ENCODE measurements at places on chromosomes 3 and 15.
A peak's percentile ranks its signal among the peaks of the same experiment; 100 is the strongest.

DNA sequence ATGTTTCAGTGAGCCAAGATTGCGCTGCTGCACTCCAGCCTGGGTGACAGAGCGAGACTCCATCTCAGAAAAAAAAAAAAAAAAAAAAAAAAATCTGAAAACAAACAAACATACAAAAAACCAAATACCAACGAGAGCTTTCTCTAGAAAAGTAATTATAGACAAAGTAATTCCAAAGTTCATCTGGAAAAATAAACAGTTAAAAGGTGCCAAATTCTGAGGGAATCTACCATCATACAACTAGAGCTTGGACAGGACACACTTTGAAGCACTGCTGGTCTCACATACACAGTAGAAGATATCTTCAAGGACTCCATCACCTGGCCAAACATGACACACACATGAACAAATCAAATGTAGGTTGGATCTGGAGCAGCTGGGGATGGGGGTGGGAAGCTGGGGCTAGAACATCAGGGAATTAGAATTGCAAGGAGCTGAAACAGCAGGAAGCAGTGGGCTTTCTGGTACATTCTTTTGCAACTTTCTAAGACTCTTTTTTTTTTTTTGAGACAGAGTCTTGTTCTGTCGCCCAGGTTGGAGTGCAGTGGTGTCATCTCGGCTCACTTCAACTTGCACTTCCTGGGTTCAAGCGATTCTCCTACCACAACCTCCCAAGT, 41.1 kb upstream of the CTSH start:
- DNase-seq: no peak

GRCh38 chr3:79521221-79521848, 246.5 kb downstream of the ROBO1 start:
- DNase-seq: no peak

GRCh38 chr3:169769287-169770181, at the start of gene ACTRT3:
TSS of gene ACTRT3 (minus strand) at chr3:169769561. CDS start at chr3:169769520, 41 bp downstream.
- DNase-seq: no peak

DNA sequence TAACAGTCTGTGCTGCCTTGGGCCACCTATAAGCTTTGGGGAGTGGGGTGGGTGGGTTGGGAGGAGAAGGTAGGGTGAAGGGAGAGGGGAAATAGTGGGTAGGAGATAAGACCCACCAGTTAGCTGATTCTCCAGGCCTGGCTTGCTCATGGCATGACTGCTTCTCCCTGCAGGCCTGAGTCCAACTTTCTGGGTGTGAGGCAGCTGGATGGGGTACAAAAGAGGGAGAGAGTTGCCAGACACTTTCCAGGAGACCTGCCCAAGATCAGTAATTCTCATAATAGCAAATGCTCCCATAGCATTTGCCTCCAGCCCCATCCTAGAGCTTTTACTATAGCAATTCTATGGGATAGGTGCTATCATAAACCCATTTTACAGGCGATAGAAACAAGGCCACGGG, 7.7 kb downstream of the CGNL1 start:
- no peak for DNase-seq

- no peak for DNase-seq
These were observed 92.1 kb upstream of the GADL1 start for GRCh38 chr3:30986551-30986950.

GRCh38 chr3:193978486-193978885, 157.5 kb upstream of the HES1 start:
- DNase-seq: no peak

- DNase-seq: no peak
These were observed 16.7 kb upstream of the SH3GL3 start for GRCh38 chr15:83430441-83430840.

DNA sequence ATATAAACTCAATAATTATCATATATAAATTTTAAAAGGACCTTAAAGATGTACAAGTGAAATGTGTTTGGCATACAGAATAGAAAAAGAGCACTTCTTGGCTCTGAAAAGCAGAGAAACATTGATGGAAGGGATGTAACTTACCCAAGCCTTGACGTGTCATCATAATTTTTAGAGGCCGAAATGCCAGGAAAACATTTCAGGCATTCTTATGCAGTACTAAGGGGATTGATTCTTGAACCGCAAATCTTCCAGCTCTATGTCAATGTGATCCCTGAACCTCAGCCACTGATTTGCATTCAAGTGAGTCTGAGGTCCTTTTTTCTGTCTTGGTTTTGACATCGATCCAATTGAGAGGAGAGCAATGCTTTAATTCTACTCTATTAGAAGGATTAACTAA, 97.8 kb downstream of the CLDN1 start:
- DNase-seq: no peak

DNA sequence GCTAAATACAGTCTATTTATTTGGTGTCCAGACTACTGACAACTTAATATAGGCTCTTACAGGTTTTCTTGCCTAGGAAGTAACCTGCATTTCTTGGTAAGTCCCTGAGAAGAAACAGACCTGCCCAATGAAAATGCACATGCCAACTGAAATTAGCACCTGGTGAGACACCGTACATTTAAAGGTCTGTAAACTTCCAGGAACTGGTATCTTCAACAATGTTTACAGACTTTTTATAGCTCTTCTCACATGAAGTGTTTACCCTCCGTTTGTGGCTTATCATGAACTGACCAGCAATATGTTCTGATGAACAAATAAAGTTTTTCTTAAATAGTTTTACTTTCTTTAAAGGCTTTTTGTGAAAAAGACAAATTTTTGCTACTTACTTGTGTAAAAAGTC, 93.3 kb downstream of the PCCB start:
- DNase-seq: no peak

GRCh38 chr15:80501476-80501875, 97.3 kb downstream of the ARNT2 start:
- DNase-seq: no peak

GRCh38 chr3:171283183-171283847, 176.9 kb downstream of the TNIK start:
- no peak for DNase-seq

GRCh38 chr3:8982509-8982908, 19.2 kb upstream of the RAD18 start:
- no peak for DNase-seq

GRCh38 chr15:76460871-76461270, 124.3 kb downstream of the ISL2 start:
- DNase-seq: no peak

DNA sequence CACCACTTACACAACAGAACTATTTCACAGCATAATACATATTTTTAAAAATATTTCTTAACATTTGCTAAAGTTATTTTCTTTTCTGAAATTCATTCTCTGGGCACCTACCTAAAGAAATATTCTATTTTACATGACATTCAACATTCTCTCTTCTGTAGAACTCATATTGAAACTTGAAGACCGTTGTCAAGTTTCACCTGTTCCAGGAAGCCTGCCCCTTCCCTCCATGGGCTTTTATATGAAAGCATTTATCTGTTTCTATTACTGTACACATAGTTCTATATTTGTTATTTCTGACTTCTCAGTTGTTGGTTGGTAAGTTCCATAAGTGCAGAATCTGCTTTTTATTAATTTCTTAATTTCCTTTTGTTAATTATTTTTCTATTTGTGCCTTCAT, 204.3 kb upstream of the ALCAM start:
- DNase-seq: no peak

GRCh38 chr3:64385277-64385676, 160.0 kb upstream of the PRICKLE2 start:
- DNase-seq: no peak

DNA sequence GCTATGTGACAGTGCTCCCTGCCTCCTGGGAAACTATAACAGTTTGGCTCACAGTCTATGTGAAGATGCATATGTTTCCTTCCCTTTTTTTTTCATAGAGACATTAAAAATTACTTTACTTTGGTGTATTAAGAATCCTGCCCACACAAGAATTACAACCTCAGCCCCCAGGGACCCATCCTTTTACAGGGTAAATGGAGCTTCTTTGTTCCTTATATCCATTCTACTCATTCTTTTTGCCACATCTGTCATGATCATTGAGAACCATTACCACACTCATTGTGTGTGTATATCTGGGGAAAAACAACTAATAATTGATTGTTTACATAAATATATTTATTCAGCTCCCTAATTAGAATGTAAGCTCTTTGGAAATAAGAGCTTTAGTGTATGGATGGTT, 157.4 kb downstream of the SSR3 start:
- no peak for DNase-seq

DNA sequence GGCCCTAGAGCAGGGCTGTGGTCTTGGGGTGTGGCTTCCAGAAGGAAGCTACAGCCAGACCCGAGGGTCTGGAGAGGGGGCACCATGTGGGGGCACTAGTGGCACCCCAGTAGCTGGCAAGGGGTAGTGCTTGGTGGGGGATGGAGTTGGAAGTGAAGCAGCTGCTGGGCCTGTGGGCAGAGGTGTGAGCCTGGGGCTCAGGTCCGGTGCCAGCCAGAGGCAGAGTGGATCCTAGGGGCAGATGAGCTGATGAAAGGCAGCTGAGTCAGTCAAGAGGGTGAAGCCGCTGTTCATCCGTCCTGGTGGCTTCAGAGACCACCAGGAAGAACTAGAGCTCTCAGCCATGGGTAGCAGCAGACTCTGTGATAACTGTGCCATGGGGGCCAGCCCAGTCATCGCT, 172.6 kb downstream of the TBC1D2B start:
- no peak for DNase-seq

GRCh38 chr3:100316641-100317069, 17.9 kb upstream of the NIT2 start:
- DNase-seq: peak; percentile 43

DNA sequence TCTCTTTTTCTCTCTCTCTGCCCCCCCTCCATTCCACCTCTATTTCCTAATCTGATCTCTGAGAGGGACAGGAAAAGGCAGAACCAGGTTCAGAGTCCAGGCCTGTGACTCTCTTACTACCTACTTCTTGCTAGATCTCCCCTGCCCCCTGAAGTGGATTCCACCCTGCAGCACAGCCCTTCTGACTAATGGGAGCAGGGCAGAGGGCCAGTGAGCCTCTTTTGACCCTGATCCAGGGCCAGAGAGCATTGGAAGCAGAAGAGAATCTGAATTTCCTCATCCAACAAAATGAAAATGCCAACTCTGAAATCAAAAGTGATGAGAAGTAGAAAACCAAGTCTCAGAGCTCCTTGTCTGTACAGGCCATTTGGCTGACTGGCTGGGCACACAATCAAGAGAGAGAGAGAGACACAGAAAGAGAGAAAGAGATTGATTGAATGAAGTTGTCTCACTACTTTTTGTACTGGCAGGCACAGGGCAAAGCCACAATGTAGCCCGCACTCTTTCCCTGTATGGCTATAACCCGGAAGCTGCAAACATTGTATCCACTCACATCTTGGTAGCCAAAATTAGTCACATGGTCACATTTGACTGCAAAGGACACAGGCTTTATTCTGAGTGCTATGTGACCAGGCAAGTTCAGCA, 31.6 kb upstream of the GLCE start:
- no peak for DNase-seq

DNA sequence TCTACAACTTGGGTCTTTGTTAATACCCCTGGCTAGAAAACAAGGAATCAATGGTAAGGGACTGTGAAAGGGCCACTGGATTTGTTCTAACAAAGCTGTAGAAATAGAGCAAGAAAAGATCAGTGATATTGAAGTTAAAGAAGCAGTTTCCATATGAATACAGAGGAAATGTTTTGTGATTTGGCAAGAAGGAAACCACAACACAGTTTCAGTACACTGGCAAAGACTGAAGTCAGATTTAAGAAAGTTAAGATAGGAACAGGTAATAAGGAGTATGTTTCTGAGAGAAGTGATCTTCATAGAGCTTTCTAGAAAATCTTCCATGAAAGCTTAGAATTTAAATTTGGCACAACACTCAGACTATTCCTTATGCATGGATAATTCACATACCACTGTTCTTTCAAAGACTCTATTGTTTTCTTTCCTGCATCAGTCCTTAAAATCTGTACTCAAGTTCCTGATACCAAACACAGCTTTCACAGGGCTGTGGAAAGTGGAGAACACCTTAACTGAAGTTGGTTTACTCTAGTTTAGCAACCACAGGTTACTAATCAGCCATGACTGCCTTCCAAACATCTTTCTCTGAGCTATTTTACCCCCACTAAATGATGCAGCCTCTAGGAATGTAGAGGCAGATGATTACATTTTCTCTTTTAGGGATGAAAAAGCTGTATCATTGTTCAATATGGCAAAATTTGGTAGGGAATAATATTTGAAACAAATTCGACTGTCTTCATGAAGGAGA, 32.4 kb upstream of the ALCAM start:
- DNase-seq: no peak

DNA sequence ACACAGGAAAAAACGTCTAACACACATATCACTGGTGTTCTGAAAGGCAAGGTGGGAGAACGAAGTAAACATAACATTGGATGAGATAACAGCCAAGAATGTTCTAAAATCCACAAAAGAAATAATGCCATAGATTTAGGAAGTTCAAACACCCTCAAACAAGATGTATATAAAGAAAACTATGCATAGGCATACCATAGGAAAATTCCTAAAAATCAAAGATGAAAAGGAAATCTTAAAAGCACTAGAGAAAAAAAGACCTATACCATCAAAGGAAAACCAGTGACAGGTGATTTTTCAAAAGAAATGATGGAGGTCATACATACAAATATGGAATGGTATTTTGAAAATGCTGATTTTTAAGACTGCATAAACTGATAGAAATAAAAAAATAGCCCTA, 57.3 kb downstream of the GLB1 start:
- no peak for DNase-seq

- no peak for DNase-seq
These were observed 10.4 kb downstream of the KBTBD12 start for GRCh38 chr3:127925384-127925783.

GRCh38 chr3:138423316-138423715, 11.1 kb upstream of the ESYT3 start:
- no peak for DNase-seq

DNA sequence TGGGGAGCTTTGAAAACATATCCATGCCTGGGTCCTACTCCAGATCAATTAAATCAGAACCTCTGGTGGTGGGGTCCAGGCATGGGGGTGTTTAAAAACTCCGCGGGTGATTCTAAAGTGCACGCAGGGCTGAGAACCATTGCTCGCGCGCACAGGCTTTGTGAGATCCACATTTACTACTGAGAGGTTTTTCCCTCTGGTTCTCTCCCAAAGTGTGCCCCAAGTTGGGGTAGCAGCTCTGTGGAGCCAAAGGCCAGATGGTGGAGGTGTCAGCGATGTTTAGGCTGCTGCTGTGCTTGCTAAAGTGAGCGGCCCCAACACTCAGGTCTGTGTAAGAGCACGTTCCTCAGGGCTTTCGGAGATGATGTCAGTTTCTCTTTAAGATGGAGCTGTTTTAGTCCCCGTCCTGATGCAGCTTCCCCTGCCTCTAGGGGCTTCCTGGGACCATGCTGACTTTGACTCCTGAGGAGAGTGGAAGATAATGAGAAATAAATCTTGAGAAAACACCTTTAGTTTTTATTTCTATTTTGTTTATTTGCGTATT, 13.4 kb upstream of the MAGEF1 start:
- no peak for DNase-seq

DNA sequence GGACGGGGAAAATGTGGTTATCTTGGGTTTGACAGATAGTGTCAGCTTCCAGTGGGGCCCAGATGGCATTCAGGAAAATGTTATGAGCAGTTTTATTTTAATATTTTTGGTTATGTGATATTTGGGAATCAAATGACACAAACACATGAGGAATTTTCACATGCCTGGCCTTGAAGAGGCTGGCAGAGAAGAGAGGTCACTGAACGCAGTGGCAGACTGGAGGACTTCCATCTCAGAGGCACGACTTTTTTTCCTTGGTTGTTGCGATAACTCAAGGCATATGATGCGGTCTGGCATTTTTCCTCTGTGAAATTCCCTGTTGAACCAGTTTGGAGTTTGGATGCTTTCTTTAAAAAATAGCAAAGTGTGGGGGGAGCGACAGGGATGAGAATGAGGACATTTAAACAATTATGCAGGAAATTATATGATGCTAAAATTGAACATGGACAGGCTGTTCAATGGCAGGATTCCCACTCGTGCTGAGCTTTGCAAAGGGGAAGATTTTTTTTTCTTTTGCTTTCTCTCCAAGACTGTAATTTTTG, 36.9 kb upstream of the ARPP21 start:
- DNase-seq: no peak

Data from amniotic stem cell (primary cell).